Lung (tissue), 17 donors: ENCODE measurements at places on chromosomes 1 and 21. TPM values are rescaled to one million over a fixed set of nuclear protein-coding genes. Genes with fewer than 3 reads are reported as not detected.

Gene HES3
- total RNA-seq, result not detected

Gene RNF186
- total RNA-seq, result not detected

Gene TTC22
- 3.4 TPM for total RNA-seq

Gene F5
- total RNA-seq, result 3.4 TPM

Gene PLCH2
- total RNA-seq, result 4.0 TPM

Gene SPRR2B
- not detected for total RNA-seq

Gene CD1E
- total RNA-seq, result 0.55 TPM

Gene LCE6A
- total RNA-seq, result not detected

Gene EYA3
- total RNA-seq, result 19.7 TPM

Gene WRAP73
- total RNA-seq, result 17.3 TPM

- DNase-seq, result peak; percentile 46
These were observed 1.2 kb downstream of the PTPN14 start for GRCh38 chr1:214550013-214550856.

DNA sequence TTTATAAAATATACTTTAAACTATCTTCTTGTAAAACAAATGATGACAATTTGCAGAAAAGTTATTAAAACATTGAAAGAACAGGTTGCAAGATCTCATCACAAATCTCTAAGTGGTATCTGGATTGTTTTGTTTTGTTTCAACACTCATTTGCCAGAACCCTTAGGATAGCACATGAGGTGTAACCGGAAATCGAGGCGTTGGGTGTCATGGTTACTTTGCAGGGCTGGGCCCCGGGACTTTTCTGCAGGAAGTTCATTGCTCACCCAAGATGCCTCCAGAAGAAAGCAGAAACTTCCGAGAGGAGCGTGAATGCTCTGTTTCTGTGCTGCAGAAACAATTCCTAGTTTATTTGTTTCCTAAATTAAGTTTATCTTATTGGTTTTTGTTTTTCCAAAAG, 2.5 kb downstream of the DISC1 start:
- DNase-seq, result no peak

GRCh38 chr1:228029281-228029680, 22.5 kb downstream of the WNT3A start:
- DNase-seq, result no peak

DNA sequence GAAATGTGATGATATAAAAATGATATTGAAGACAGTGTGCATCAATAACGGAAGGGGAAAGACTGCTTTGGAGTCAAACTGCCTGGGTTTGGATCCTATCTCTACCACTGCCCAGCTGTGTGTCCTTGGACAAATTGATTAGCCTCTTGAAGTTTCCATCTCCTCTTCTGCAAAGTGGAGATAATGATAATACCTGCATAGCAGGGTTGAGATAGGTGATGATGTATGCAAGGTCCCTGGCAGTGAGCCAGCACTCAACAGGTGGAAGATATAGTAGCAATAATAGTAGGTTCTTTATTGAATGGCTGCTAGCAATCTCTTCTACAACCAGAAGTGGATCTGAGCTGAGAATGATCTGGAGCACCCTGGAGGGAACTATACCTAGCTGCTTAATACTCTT, 166.7 kb downstream of the MIS18A start:
- no peak for DNase-seq

DNA sequence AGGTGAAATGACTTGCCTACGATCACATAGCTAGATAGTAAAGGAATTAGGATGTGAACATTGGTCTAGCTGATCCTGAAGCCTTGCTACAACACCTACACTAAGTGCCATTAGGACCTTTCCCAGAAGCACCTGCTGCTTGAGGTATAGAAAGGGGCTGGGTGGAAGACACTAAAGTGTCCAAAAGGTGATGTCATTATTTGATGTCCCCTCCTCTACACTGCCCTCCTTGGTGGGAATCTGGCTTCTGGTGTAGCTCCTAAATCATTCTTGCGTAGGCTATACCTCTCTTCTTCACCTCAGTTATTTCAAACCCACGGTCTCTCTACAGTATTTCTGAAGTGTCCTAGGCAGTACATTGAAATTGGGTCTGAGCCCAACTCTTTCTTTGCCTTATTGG, 132.5 kb upstream of the FGGY start:
- no peak for DNase-seq

DNA sequence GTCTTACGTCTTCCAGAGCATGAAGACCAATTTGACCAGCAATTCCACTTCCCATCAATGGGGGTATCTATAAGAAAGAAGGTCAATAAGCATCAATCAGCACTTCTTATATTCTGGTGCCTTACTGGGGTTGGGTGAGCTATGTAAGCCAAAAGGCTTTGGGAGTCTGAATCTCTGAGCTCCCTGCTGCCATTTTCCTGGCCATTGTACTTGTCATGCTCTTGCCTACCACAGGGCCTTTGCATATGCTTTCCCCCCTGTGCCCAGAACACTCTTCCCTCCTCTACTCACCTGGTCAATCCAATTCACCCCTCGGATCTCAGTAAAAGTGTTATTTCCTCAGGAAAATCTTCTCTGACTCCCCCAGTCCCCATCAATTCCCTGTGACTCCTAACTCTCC, 36.3 kb downstream of the C8B start:
- DNase-seq, result no peak

GRCh38 chr21:38349111-38349746, 92.4 kb downstream of the KCNJ15 start:
- no peak for DNase-seq

GRCh38 chr1:228870041-228870713, 134.9 kb downstream of the RHOU start:
- no peak for DNase-seq

GRCh38 chr21:45379901-45380330, 25.0 kb upstream of the COL18A1 start:
- DNase-seq, result no peak

DNA sequence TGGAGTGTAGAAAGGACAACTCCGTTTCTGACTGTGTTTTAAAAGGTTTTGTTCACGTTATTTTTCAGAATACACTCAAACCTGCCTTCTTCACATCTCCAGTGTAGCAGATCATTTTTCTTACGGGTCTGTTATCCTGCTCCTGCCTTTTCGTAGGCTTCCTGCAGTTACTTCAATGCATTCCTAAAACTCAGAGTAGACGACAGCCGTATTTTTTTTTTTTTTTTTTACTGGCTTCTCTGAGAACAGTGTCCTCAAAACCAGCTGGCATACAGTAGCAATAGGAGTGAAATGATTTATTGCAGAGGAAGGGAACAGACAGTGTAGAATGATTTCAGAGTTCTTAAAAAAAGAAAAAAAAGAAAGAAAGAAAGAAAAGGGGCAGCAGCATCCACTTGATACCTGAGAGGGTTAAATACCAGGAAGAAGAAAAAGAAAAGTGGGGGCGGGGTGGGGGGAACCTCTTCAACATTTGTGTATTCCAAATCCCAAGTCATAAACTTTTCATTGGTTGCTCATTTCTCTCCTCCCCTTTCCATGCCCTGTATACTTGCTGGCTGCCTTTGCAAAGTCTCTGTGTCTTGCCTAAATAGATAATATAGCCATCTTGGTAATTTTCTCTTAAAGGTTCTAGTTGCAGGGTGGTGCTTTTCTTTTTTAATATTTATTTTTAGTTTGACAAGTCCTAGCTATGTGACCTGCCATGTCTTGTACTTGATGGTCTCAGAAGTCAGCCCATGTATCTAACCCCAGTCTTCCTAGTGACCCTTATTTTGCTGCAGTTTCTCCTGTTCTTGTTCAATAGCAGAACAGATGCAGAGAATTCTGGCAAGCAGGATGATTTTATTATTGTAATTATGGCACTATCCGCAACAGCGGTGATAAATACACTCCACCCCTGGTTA, 2.8 kb downstream of the TGFB2 start:
- peak; percentile 97 for DNase-seq

DNA sequence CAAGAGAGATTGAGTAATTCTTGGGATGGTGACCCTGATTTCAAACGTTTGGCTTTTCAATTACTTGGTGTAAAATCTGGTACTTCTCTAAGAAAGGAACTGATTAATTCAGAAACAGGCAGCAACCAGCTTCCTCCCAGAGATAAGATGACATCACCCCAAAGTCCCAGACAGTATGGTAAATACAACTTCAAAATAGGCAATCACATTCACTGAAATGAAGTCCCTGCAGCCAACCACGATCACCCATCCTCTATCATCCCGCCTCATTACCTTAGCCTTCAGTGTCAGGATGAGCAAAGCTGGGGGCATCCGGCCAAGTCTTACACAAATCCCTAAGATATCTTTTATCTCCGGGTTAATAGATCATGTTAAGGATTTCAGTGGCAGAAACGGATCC, 26.4 kb upstream of the RUNX1 start:
- peak; percentile 47 for DNase-seq

- DNase-seq, result no peak
These were observed 67.8 kb downstream of the CNIH3 start for GRCh38 chr1:224683936-224684335.

DNA sequence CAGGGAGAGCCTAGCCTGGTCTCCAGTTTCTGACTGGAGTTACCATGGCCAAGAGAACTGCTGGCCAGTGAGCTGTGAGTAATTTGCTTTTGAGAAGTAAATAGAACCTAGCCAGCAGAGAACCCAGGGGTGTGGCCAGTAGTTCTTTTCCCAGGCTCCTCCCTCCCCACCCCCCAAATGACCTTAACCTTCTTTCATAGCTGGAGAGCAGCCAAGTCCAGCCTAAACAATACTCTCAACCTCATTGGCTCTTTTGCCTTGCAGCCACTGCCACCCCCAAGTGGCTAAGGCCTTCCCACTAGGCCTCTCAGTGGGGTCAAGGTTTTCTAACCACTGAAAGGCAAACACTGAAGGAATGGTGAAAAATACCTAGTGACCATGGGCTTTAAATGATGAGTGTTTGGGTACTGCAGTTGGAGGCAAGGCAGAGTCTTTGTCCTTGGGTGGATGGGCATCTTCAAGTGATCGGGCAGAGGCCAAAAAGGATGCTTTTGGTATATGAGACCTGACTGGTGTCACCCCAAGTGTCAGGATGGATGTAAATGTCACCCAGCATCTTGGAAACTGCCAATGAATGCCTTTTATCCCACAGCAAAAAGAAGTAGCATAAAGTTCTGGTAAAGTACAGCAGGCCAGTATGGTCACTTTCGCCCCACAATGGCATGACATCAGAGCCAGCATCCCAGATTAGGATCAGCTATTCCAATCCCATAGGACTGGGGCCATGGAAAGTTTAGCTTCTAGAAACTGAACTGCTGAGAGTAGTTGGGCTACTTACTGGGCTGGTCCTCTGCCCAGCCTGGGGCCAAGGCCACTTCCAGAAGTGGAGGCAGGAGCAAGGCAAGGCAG, 3.5 kb upstream of the PIGV start:
- DNase-seq, result peak; percentile 88

DNA sequence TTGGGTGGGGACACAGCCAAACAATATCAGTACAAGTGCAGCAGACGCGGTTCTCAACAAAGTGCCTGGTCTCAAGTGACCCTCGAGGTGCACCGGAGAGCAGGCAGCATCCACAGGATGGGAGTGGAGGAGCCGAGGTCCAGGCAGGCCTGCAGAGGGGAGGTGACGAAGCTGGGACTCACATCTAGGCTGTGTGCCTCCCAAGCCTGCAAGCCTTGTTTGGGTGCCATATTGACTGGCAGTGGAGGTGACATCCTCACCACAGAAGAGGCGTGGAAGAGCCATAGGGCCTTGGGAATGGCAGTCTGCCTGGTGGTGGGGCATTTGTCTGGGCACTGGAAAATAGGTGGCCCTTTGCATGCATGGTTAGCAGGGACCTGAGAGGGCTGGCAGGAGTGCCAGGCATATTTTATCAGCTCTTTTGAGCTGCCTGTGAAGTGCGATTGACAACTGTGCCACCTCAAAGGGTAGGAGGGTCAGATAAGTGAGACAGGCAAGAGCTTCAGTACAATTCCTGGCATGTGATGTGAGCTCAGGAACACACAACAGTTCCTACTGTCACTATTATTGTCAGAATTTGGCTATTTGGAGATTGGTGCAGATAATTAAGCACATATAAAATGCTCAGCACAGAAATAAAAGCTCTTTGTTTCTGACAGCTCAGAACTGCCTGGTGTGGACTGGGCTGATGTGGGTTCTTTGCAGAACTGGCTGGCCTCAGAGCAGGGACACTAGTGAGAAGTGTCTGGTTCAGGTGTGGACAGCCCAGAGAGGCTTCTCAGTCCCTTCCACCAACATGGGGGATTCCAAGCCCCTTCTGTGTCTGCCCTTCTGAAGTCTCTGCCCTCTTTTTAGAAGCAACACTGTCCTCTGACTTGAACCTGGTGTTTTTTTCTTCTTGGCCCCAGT, 347.6 kb upstream of the AJAP1 start:
- DNase-seq, result no peak

DNA sequence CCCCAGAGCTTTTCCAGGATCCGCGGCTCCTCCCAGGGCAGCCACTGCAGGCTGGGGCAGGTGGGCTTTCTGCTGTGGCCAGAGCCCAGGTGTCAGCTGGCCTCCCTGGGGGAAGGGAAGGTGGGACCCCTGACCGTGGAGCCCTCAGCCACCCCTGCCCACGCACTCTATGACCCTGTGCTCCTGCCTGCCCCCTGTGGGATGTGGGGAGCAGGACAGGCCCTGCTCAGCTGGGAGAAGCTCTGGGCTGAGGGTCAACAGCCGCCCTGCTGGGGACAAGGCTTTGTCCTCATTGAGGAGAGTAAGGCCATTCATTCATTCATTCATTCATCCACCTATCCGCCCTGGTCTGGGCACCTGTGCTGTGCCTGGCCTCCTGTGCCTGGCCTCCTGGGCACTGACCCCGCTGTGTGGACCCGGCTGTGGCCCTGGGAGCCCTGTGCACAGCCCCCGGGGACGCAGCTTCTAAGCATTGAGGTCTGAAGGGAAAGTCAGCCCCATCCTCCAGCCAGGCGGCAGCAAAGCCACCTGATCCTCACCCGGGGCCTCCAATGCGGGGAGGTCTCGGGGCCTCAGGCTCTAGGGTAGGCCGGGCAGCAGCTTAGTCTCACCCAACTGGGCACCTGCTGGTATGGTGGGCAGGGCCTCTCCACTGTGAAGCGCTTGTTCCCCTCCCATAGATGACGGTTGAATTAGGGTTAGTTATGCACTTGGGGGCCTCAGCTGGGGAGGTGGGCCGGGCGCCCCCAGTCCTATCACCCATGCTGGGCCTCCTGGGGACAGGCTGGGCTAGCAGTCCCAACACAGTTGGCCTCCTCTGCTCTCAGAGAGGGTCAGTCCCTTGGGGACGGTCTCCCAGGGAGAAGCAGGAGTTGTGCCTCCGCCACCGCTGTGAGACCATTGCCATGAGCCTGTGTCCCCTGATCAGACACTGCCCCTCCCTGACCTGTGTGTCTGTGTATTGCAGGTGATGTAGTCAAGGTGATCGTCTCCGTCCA, 6.0 kb downstream of the TNFRSF14 start:
- no peak for DNase-seq
